ENCODE measurements at places on chromosomes 2 and 18. TPM values are rescaled to one million over a fixed set of nuclear protein-coding genes. Genes with fewer than 3 reads are reported as not detected.

RIT2 gene
- total RNA-seq: not detected

ALK gene
- 5.6 TPM for total RNA-seq

ASB18 gene
- total RNA-seq: not detected

GRCh38 chr2:118119761-118120400 is 31.6 kb downstream of the INSIG2 start:
- DNase-seq: no peak

All from breast epithelium (tissue), 4 donors.